Suppressor macrophage treated with lipopolysaccharide for 4 hours (primary cell): ENCODE measurements at places on chromosomes 13 and 19.

DNA sequence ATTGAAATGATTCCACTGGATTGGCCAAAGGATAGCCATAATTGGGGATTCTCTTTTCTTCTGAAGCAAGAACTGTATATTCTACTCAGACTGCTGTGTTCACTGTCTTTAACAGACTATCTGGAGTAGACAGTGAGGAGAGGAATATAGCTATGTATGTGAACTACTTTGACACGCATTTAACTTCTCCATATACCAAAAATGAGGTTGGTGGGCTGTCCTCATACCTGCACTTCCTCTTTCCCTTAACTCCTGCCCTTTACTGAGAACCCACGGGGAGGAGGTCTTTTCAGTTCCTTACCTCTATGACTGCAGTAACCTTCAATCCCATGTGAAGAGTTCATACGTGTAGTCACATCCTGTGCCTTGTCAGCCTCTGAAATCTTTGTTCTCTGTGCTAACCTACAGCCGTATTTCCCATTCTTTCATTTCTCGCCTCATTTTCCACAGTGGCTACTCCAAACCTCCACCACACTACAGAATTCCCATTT, 305.8 kb downstream of the MTUS2 start:
- no peak for DNase-seq

- DNase-seq, result no peak
Measured at GRCh38 chr19:11821474-11822109, 7.5 kb downstream of the ZNF440 start.

- no peak for DNase-seq
Measured at GRCh38 chr13:44746690-44747089, 170.6 kb upstream of the TSC22D1 start.

- no peak for DNase-seq
Measured at GRCh38 chr19:55594996-55595545, 4.2 kb downstream of the FIZ1 start.

DNA sequence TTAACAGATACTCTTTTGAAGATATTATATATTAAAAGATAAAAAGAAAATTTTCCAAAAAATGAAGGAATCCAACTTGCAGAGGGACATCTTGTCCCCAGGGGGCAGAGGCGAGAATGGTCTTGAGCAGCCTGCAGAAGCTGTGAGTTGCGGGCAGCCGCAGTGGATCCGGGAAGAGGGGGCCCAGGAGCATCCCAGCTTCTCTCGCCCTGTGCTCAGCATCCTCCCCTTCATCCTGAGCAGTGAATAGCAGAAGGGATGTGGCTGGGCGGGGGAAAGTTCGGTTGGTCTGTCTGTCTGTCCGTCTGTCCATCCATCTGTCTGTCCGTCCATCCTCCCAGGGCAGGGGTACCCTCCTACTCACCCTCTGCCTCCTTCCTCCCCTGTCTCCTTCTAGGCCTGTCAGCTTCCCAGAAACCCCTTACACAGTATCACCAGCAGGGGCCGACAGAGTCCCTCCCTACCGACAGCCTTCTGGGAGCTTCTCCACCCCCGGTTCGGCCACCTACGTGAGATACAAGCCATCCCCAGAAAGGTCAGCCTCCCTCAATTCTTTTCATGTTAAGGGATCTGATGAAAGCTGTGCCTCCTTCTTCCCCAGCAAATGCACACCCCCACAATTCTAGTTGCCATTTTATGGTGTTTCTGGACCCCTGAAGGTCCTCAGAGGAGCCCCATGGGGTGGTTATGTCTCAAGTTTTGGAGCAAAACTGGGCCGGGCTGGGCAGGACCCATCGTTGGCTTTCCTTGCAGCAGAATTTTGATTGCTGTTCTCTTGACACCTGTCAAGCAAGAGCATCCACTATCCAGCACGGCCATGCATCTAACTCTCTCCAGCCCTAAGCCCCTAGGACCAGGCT, 81.6 kb downstream of the DPF1 start:
- peak; percentile 12 for DNase-seq

GRCh38 chr13:48281556-48281955, 22.0 kb upstream of the RB1 start:
- DNase-seq, result no peak

DNA sequence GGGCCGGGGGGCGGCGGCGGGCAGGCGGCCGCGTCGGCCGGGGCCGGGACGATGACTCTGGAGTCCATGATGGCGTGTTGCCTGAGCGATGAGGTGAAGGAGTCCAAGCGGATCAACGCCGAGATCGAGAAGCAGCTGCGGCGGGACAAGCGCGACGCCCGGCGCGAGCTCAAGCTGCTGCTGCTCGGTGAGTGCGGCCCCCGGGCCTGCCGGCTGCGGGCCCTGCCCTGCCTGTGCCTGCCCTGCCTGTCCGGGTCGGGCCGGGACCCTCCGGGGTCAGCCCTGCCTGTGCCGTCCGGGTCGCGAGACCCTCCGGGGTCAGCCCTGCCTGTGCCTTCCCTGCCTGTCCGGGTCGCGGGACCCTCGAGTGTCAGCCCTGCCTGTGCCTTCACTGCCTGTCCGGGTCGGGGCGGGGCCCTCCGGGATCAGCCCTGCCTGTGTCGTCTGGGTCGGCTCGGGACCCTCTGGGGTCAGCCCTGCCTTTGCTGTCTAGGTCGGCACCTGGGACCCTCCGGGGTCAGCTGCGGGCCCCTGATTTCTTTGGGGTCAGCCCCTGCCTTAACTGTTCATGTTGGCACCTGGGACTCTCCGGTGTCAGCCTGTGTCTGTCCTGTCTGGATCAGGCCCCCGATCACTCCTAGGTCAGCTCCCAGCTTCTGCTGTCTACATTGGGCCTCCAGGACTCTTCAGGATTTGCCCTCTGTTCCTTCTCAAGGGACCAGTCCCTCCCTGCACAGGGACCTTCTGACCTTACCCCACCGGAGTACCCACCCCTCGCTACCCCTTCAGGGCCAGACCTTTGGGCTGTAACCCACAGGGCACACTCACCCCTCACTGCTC, 659 bp downstream of the GNA11 start:
- DNase-seq, result peak; percentile 33

GRCh38 chr19:58154287-58154678, 3.7 kb upstream of the ZNF329 start:
- no peak for DNase-seq

- peak; percentile 83 for DNase-seq
Measured at GRCh38 chr19:48351341-48351752, 12.4 kb downstream of the TMEM143 start.

GRCh38 chr13:30114571-30115256, 192.6 kb downstream of the KATNAL1 start:
- DNase-seq, result peak; percentile 84

DNA sequence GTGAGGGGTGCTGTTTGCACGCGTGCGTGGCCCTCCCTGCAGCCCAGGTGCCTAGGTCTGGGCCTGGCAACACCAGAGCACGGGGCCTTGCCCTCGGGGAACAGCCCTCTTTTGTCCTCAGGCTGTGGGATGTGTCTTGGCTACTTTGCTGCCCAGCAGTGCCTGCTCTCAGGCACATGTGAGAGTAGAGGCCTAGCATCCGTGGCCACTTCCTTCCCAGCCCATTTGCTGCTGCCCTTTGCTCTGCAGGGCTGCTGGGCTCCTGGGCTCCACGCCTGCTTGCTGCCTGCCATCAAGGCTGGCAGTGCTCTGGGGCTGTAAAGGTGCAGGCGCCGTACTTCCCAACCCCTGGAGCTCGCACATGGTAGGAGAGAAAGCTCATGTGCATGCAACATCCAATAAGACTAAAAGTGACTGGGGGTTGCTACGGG, 46.6 kb downstream of the CAPN12 start:
- DNase-seq, result no peak

DNA sequence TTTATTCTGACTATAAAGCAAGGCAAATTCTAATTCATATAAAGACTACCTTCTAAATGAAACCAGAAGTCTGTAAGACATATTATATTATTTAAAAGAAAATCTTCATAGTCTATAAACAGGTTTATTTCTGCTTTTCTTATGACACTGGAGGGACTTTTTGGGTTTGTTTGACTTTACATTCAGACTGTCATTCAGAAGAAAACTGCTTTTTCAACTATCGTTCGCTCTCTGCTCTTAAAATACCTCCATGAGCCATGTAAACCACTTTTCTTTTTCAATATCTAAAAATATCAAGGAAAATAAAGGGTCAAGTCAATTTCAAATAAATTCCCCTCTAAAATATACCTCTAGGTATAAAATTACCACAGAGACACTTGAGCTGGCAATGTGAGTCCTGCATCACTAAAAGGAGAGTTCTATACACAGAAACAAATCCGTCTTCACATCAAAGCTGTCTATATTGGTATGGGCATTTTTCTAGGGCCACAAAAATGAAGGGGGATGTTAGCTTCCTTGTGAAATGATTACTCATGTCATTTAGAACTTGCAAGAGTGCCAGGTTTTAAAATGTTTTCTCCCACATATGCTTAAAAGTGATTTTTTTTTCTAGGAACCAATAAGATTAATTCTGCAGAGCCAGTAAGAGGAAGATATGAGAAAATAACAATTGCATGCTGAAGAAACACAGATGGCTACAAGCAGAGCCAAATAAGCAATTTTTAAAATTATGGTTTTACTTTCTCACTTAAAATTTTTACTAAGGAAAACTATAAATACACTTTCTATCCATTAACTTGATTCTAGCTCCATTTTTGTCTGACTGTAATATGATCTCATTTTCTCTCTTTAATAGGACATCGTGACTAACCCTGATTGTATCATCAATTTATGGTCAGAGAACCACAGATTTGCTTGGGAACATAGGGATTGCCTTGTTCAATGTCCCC, 181.8 kb downstream of the TBC1D4 start:
- no peak for DNase-seq

- no peak for DNase-seq
Measured at GRCh38 chr13:80499536-80500290, 158.8 kb upstream of the SPRY2 start.

DNA sequence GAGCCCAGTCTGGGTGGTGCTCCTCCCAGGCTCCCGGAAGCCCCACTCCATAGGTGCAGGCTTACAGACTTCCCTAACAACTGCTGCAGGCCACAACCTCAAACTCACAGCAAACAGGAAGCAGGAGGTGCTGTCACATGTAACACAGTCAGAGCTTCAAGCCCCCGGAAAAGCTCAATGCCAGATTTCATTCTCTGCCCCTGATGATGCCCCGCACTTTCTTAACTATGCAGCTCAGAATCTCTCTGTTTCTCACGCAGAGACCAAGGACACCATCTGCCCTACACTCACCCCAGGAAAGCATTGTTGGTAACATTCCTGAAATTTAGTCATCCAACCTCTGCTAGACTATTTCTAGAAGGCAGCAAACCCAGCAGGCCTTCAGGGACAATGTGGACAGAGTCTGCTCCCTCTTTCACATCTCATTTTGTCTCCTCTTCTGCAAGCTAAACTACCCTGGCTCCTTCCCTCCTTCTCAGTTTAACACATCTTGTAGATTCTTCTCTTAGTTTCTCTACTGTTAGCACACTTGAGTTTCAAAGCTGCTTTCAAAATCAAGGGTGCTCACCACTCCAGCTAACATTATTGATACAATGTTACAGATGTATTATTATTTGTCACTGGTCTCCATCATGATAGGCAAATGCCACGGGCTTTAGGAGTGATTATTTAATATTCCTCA, 162.5 kb downstream of the KCTD12 start:
- peak; percentile 57 for DNase-seq
